Fibroblast of lung (primary cell): ENCODE measurements at places on chromosomes 5 and 9. TPM values are rescaled to one million over a fixed set of nuclear protein-coding genes. Genes with fewer than 3 reads are reported as not detected.

The DHX29 gene
- 36.0 and 38.5 TPM in 2 replicates for total RNA-seq

The ANKRD33B gene
- 4.1 and 7.8 TPM in 2 replicates for total RNA-seq

The C5orf52 gene
- total RNA-seq, result not detected in 2 replicates

The PCDHB12 gene
- 0.26 and 0.66 TPM in 2 replicates for total RNA-seq

The BNC2 gene
- total RNA-seq, result 34.7 and 36.2 TPM in 2 replicates

The PCDHA9 gene
- 0.26 and 0.33 TPM in 2 replicates for total RNA-seq

The TMEM267 gene
- total RNA-seq, result 16.9 and 24.3 TPM in 2 replicates

The RNF183 gene
- total RNA-seq, result not detected in 2 replicates

The IRX2 gene
- 0.26 and 0.33 TPM in 2 replicates for total RNA-seq

The GABBR2 gene
- total RNA-seq, result under 0.01 and 0.33 TPM in 2 replicates

The SPATA31E1 gene
- not detected in 2 replicates for total RNA-seq

The NIPAL4 gene
- total RNA-seq, result 0.17 and 0.26 TPM in 2 replicates

The SOHLH1 gene
- not detected in 2 replicates for total RNA-seq

The EQTN gene
- not detected in 2 replicates for total RNA-seq

The NIM1K gene
- 7.7 and 14.7 TPM in 2 replicates for total RNA-seq

The C5orf58 gene
- not detected in 2 replicates for total RNA-seq

The TXNDC8 gene
- not detected in 2 replicates for total RNA-seq

The OR1Q1 gene
- total RNA-seq, result not detected in 2 replicates

The PCDHA4 gene
- total RNA-seq, result 0.51 and 1.2 TPM in 2 replicates

The SLC28A3 gene
- under 0.01 and 0.17 TPM in 2 replicates for total RNA-seq

The FAM114A2 gene
- 33.9 and 34.2 TPM in 2 replicates for total RNA-seq

The CTXN3 gene
- not detected in 2 replicates for total RNA-seq

The GLE1 gene
- 22.1 and 23.6 TPM in 2 replicates for total RNA-seq

The AQP7 gene
- 0.26 and 0.83 TPM in 2 replicates for total RNA-seq

The SHISAL2B gene
- not detected in 2 replicates for total RNA-seq

The PLPP7 gene
- total RNA-seq, result 8.2 and 9.4 TPM in 2 replicates

The OR1J2 gene
- total RNA-seq, result 0.26 and 0.33 TPM in 2 replicates

The FOXD4L6 gene
- not detected in 2 replicates for total RNA-seq

The COL27A1 gene
- total RNA-seq, result 3.6 and 5.4 TPM in 2 replicates

The HBEGF gene
- total RNA-seq, result 1.8 TPM in 2 replicates

The LRRC19 gene
- not detected in 2 replicates for total RNA-seq

The IL5 gene
- total RNA-seq, result not detected in 2 replicates

The CDO1 gene
- 4.6 and 6.9 TPM in 2 replicates for total RNA-seq

The SELENOP gene
- total RNA-seq, result 677 and 809 TPM in 2 replicates

The C1QTNF2 gene
- total RNA-seq, result 0.77 and 2.3 TPM in 2 replicates

The IL4 gene
- not detected in 2 replicates for total RNA-seq

The ADGRV1 gene
- under 0.01 and 0.17 TPM in 2 replicates for total RNA-seq

The MAMDC2 gene
- 5.4 and 23.0 TPM in 2 replicates for total RNA-seq

The LCN15 gene
- total RNA-seq, result not detected in 2 replicates

The C7 gene
- under 0.01 and 11.6 TPM in 2 replicates for total RNA-seq
